ENCODE measurements at places on chromosomes 5 and 9.

DNA sequence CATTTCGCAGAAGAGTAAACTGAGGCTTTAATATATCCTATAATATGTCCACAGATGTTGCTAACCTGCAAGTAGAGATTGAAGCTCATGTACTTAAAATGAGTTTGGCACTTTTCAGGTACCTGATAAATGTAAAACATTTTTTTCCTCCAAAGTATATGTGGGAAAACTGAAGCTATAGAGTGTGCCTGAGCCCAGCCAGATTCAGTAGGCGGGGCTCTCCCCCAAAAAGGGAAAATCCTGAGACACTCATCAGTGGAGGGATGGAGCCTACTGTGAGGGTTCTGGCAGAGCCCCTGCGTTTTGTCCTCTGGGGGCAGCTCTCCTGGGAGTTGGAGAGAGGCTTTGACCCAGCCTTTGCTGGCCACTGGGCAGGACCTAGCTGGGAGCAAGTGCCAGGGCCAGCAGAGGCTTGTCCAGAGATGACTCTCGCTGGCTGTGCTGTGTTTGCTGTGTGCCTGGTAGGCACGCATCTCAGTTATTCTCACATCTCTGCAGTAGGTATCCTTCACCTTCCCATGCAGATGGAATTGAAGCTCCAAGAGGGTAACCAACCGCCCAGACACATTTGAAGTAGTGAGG lies 81.1 kb upstream of the SPRY4 start:
- DNase-seq: no peak

DNA sequence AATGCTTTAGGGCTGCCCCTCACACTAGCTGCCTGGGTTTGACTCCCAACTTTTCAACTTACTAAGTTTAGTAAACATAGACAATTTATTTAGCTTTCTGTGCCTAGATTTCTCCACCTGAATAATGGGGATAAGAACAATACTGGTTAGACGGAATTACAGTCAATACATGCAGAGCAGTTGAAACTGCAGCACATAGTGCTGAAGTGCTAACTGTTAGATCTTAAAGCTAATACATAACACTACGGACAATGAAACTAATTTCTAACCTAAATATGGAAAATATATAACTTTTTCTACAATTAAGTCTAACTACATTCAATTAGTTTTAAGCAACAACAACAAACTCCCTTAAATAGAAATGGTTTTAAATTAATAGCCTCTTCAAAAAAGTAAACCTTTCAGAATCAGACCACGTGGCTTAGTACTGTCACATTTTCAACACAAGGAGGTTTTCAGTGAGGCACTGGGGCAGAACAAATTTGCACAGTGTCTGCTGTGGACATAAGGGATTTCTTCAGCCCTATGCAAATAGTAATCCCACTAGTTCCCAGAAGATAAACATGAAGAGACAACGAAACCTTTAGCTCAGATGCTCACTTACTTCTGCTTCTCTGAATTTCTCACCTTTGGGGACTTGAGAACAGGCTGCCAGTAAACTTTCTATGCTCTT lies 293.4 kb downstream of the EDIL3 start:
- no peak for DNase-seq

GRCh38 chr5:118984602-118985001 lies 3.7 kb downstream of the DTWD2 start:
- peak; percentile 17 for DNase-seq

GRCh38 chr9:133238851-133239532 lies 29.9 kb upstream of the OBP2B start:
- DNase-seq: peak; percentile 83

DNA sequence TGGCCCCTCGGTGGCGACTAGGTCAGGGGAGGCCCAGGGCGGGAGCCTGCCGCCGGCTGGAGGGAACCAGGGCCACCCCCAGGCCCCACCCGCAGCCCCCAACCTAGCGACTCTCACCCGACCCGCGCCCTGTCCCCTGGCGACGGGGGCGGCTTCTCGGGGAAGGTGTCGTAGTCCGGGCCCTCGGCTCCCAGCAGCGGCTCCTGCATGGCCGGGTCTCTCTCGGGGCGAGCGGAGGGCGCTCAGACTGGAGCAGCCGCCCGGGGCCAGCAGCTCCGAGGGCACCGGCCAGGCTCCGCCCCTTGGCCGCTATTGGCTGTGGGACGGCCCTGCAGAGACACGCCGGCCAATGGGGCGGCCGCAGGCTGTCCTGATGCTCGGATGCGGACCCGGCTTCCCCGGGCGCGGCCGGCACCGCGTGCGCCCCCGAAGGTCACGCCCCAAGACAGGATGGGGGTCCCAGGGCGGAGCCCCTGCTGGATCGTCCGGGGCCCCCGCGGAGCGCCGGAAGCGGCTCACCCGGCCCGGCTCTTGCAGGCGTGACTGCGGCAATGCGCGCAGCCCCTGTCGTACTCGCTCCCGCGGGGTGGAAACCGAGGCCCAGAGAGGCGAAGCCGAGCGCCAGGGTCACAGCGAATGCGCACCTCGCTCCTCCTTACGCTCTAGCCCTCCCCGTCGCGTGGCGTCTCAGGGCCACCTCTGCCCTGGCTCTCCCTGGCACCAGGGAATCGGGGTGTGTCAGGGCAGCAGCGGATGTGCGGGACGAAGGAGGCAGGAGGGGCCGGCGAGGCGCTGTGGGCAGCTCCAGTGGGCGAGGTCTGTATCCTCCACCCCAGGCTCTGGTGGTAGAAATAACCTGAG lies at the start of gene SLC2A6:
Gene SLC2A6, minus strand, starts transcription at position 249 of the 861 bp plus-strand sequence. Its CDS starts 40 bp downstream, at position 209.
- DNase-seq: peak; percentile 82

DNA sequence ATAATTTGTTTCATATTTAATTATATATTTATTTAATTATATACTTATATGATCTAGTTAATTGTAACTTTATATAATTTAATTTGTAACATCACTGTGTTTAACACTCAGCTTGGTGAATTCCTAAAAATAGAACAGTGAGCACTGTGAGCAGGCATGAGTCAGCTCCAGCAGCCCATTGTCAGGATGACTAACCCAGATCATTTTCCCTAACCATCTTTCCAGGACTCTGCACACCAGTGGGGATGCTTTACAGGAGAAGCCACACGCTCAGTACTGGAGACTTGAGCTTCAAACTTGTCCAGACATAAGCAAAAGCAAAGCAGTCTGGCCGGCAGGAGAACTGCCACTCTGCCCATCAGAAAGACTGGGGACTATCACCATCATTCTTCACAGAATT lies 446.2 kb upstream of the TRPC7 start:
- no peak for DNase-seq

- no peak for DNase-seq
These were observed 413.8 kb upstream of the CD180 start for GRCh38 chr5:67610186-67610912.

DNA sequence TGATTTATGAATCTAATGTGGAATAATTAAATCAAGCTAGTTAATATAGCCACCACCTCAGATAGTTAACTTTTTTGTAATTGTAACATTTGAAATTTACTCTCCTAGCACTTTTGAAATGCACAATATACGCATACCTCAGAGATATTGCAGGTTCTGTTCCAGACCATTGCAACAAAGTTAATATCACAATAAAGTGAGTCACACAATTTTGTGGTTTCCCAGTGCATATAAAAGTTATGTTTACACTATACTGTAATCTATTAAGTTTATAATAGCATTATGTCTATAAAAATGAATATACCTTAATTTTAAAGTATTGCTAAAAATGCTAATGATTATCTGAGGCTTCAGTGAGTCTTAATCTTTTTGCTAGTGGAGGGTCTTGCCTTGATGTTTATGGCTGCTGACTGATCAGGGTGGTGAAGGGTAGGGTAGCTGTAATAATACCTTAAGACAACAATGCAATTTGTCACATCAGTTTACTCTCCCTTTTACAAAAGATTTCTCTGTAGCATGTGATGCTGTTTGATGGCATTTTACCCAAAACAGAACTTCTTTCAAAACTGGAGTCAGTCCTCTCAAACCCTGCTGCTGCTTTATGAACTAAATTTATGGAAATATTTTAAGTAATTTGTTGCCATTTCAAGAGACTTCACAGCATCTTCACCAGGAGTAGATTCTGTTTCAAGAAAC lies 235.1 kb upstream of the ADAMTSL1 start:
- peak; percentile 62 for DNase-seq

DNA sequence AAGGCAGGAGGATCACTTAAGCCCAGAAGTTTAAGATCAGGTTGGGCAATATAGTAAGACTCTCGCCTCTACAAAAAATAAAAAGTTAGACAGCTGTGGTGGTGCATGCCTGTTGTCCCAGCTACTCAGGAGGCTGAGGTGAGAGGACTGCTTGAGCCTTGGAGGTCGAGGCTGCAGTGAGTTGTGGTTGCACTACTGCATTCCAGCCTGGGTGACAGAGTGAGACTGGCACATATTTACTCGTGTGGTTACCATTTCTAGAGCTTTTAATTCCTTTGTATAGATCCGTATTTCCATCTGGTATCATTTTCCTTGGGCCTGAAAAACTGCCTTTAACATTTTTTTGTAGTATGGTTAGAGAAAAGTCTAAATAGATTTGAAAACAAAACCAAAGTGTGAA lies 7.8 kb downstream of the IL6ST start:
- DNase-seq: no peak

GRCh38 chr9:112086627-112087026 lies 88.5 kb downstream of the SUSD1 start:
- peak; percentile 56 for DNase-seq

- peak; percentile 59 for DNase-seq
These were observed 163.7 kb upstream of the ELL2 start for GRCh38 chr5:96125231-96125891.

DNA sequence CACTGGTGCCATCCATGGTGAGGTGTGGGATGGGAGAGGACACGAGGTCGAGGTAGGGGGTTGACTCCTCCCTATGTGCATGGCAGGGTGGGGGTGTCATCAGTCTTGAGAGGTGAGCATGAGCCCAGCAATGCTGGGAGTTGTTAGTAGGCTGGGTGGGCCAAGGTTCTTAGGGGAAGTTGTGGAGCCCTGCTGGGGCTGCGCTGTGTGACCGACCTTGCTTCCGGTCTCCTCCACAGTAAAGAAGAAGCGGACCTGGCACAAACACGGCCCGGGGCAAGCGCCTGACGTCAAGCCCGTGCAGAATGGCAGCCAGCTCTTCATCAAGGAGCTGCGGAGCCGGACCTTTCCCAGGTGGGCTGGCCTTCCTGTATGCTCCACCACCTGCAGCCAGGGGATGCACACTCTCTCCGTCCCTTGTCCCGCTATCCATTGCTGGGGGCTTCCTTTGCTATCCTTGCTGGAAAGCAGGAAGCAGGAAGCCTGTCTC lies 59.8 kb downstream of the PHF2 start:
- DNase-seq: no peak

DNA sequence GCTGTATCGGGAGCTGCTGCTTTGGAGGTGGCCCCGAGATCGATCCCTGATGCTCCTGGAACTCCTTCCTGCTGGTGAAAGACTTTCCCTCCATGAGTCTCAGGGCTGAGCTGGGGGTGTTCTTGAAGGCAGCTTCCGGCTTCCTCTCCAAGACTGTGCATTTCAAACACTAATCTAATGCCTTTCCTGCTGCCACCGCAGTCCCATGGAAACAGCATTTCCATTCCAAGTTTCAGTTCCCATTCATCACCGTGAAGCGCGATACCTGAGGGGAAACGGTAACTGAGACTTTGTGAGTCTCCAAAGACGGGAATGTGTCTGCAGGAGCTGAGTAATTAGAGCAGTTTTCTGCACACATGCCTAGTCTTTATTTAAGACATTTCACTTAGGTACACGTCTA lies 230.1 kb downstream of the PAX5 start:
- no peak for DNase-seq

- no peak for DNase-seq
These were observed 11.1 kb downstream of the GM2A start for GRCh38 chr5:151264113-151264512.

- no peak for DNase-seq
These were observed 22.0 kb upstream of the TEK start for GRCh38 chr9:27086818-27087680.

DNA sequence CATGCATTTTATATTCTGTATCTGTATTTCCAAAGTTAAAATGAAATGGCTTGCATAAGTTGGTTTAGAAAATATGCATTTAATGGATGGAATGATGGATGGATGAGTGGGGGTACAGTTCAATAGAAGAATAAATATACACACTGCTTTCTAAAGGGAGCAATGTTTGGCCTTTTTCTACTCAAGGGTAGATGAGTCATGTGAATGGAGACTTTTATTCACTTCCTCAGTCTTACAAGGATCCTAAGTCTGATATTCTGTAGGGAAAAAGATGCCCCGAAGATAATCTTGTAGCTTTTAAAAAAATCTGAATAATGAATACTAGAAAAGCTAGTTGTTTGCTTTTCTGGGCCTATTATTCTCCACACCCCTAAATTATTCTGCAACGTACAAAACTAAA lies 2112.1 kb downstream of the MAT2B start:
- no peak for DNase-seq

- DNase-seq: no peak
These were observed 76.8 kb upstream of the SH3PXD2B start for GRCh38 chr5:172530878-172531703.

DNA sequence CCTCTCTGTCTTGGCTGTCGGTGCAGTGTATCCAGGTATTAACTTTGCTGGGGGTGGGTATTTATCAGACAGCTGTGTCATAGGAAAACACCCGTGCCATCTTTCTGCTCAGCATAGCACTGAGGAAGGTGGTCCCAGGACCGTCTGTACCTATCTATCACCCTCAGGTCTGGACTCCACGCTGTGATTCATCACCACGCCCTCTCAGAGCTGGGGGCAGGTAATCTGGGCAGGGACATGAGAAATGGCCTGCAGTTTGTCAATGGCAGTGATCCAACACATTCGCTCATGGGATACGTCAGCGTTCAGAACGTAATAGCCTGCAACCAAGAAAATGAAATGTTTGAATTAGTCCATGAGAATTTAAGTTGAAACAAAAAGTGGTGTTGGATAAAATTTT lies 151.6 kb upstream of the MAP1B start:
- no peak for DNase-seq

- DNase-seq: peak; percentile 81
These were observed 9.7 kb downstream of the TIGD6 start for GRCh38 chr5:149990518-149991376.

DNA sequence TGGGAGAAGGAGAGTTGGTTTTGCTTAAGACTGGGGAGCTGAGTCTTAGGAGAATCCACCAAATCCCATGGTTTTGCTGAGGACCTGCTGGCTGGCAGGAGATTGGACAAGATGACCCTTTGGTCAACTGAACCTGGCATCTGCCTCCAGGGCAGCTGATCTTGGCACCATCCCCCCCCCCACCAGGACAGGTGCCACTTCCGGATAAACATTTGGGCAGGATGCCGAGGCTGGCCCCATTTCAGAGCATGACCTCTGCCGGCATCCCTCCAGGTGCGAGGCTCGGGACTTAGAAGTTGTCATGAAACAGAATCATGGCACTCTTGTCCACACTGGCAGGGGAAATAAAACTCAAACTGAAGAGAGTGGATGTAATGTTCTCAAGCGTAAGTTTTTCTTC lies 165.6 kb downstream of the MACROH2A1 start:
- DNase-seq: no peak

GRCh38 chr9:35972093-35972492 lies 14.1 kb upstream of the OR2S2 start:
- DNase-seq: peak; percentile 37

DNA sequence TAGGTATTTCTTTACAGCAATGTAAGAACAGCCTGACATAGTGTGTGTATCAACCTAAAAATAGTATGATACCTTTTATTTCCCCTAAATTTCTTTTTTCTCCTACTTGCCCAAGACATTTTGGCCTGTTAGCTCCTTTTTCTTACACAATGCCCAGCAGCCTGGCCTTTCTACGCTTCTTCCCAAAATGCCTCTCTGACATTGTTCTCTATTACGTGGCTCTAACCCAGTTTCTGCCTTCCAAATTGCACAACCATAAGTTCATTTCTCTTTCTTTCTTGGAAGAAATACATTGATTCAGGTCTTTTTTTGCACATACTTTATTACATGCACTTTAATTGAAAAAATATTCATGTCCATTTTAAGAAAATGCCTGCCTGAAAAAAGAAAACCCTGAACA lies 408.2 kb downstream of the PRR16 start:
- DNase-seq: peak; percentile 4

Measured in cardiac muscle cell (in vitro differentiated cells and primary cell).